H7 (cell line): ENCODE measurements at places on chromosomes 5 and 9. TPM values are rescaled to one million over a fixed set of nuclear protein-coding genes. Genes with fewer than 3 reads are reported as not detected.

- DNase-seq = no peak
These were observed 151.0 kb downstream of the MYO10 start for GRCh38 chr5:16784843-16785791.

DNA sequence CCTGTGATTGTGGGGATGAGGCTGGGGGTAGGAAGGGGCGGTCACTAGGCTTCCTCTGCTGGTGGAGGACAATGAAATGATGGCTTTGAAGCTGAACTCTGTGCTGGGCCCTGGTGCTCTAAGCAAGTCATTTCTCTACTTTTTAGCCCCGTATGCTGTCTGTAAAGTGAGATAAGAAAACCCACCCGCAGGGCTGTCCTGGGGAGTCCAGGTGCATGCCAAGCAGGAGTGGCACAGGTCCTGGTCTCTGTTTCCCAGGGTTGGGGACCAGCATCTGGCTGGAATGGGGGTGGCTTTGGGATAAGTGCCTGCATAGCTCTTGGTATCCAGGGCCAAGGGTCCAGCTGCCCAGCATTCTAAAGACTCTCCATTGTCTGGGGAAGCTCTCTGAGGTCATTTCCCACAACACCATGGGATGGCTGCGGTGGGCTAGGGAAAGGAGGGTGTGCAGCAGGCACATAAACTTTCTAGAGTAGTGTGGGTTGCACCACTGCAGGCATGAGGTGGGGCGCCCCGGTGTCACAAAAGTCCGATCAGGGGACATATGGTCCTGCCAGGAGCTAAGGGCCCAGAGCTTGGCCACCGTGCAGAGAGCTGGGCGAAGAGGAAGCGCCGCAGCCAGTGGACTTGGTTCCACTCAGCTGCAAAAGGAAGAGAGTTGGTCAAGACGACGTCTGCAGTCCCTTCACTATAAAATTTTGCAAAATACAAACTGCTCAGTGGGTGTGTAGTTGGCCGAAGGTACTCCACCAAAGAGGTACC, 25.6 kb upstream of the GTF3C5 start:
- DNase-seq = no peak

DNA sequence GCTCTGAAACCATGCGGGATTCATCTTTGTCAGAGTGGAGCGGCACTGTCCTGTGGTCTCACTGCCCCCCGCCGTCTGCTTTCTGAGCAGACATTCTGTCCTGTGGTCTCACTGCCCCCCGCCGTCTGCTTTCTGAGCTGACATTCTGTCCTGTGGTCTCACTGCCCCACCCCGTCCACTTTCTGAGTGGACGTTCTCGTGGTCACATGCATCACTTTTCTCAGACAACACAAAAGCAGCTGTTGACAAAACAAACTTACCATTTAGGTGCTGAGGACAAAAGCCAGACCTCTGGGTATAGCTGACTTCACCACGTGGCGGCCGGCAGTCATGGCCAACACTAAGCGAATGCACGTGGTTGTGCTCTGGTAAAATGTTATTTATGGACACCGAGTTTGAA, 2.8 kb downstream of the LRRC14B start:
- DNase-seq = no peak

DNA sequence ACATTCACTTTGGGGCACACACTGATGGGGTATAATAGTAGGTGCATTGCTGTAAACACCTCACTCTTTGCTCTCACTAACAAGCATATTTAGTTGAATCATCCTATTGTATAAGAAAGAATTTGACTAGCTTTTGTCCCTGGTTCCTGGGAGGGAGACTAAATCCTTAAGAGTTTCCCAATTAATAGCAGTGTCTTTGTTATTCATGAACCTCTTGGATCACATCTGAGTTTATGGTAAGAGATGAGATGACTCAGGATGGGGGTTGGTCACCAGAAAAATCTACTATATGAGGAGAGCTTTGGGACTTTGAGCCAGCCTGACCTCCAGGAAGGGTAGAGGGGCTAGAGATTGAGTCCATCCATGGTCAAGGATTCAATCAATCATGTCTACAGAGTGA, 56.8 kb downstream of the PUM3 start:
- no peak for DNase-seq

DNA sequence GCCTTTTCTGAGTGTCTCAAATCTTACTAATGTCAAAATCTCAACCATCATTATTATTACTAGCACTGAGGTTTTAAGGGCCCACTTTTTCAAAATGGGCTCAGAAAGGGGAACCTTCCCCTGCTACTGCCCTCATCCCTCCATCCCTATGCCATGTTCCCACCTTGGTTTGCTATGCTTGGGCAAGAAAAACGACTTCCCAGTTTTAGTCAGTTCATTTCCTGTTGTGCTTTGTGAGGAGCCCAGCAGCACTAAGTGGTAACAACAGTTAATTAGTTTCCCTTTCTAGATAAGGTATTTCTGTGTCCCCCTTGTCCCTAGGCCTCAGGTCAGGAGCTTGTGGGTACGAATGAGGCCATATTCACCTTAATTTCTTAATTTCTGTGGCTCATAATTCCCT, 595.2 kb downstream of the RAB3C start:
- no peak for DNase-seq

- DNase-seq = peak; percentile 63
These were observed 13.2 kb upstream of the LHX2 start for GRCh38 chr9:123998278-123998925.

DNA sequence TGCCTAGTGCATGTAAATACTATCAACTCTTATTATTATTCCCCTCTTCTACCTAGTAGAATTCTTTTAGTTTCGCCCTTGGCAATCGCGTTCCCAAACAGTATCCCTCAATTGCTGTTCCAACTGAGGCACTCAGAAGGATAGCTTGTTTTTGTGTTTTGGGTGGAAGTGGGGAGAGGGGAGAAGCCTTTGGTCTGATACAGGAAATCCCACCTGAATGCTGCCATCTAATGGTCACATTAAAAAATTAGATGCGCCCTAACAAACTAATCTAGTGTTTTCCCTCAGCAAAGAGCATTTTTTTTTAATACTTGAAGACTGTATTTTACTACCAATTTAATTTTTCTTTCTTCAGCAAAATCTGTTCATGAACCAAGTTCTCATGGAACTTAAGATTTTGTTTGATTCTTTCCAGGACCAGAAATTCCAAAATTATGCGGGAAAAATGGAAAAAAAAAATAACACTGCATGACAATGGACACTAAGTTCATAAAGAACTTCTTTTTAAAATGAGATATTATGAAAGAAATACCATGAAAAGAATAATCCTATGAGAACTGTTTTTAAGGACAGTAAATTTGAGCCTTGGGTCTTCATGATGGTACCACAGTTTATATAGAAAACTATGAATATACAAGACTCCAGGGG, 22.2 kb upstream of the GLDC start:
- DNase-seq = peak; percentile 74

GRCh38 chr9:74858751-74859414, 28.8 kb downstream of the TRPM6 start:
- DNase-seq = no peak

DNA sequence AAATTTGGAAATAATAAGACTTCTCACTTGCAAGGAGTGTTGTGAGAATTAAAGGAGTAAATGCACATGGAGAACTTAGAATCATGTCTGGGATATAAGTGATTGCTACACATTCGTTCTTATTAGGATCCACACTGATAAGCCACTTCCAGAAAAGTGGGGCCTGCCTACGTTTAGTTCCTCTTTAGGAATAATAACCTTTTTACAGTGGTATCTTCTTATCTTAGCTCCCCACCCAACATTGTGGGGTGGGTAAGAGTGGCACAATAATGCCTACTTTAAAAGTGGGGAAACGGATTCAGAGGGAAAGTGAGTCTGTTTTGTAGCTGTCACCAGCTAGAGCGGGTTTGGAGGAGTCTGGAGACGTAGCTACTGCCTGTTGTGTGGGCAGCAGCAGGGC, 16.0 kb downstream of the DOCK2 start:
- DNase-seq = no peak

DNA sequence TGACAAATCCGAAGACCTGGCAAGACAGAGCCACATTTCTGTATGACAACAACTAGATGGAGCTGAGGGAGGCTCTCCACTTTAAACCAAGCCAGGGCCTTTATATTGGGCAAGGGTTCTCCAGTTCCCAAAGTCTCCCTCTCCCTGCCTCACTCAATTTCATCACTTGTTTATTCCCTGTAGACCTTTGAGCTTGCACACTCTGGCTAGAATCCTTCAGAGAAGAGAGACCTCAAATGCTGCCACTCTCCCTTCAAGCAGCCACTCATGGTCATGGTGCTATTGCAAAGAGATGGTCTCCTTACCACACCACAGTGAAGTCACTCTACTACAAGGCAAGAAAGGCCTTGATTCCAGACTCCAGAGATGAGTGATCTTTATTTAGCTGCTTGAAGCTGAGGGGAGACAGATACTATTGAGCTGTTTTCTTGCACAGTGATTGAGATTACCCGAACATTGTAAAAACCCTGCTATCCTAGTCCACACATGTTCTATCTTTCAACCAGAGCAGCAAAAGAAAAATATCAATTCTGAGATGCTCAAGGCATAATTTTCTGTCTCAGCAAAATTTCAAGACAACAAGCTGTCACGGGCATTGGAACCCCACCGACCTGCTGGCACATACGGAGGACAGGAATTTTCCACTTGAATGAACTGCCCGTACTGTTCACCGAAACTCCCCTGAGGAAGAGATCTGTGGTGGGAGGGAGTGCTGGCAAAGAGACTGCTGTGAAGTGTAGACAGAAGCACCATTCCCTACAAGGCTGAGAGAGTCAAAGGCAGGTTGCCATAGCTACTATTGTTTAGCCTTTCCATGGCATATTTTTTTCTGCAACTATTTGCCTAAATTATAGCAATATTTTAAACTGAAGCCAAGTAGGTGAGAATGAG, 81.1 kb downstream of the CDO1 start:
- peak; percentile 4 for DNase-seq

DNA sequence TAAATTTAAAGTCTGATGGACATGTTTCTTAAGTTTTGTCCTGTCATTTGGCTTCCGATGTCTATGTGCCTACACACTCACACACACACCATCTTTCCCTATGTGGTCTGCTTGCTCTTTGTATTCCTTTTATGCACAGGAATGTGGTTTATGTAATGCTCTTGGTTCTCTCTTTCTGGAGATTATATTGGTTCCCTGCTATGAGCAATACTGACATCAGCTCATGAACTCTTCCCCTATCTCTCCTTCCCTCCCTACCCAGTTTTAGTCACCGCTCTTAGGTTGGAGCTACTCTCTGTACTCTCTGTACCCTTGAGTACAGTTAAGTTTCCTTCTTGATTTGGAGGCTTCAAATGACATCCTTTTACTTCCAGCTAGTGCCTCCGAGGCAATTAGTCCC, 77.9 kb upstream of the MVB12B start:
- DNase-seq = no peak

- no peak for DNase-seq
These were observed 9.5 kb downstream of the SIL1 start for GRCh38 chr5:139188558-139189270.

DNA sequence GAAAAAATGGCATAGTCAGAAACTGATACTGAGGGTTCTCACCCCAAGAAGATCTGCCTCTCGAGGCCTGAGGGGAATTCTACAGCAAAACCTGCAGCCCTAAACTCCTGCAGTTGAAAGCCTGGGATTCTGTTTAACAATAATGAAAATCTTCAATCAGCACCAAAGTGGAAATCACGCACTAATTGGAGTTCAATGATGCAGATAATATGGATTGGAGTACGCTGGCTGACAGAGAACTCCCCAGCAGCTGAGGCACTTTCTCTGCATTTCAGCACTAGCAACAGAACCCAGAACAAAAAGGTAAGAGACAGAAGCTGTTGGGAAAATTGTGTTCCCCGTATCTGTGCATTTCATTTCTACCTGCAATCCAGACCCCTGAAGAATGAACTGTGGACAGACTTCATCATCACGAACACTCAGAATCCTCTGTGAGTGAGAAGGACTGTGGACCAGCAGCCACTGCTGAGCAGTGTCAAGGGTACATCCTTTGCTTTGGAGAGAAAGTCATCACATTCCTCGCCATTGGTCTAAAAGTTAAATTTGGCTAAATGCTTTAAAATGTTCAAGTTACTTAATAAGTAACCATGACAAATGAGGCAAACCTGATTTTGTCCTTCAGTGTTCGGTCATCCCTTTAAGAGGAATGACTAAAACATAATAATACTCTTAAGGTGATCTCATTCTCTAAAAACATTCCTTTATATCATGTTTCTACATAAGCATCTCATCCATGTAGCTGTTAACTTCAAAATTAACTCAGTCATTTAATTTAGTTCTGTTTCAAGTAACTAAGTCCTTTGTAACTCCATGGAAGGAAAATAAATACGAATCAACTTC, 126.1 kb downstream of the GAS1 start:
- no peak for DNase-seq

DNA sequence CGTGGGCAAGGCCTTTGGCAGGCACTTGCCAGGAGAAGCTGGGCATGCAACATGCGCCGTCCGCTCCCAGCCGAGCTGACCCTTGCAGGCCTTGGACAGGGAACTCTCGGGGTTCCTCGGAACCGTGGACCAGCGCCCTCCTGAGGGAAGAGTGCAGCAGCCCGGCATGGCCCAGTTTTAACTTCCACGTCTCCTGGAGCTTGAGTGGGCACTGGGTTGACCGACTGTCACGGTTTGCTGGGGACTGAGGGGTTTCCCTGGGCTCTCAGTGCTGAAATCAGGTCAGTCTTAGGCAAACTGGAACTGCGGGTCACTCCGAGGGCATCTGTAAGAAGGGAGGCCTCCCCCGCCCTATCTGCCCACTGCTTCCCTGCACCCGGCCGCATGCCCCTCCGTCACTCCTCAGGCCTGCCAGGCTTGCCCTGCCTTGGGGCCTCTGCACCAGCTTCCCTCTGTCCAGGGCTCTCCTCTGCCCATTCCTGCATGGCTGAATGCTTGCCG, 87.0 kb upstream of the PHYKPL start:
- DNase-seq = peak; percentile 79

- no peak for DNase-seq
These were observed 182 bp downstream of the SCAMP1 start for GRCh38 chr5:78360674-78360923.

- no peak for DNase-seq
These were observed 428.7 kb downstream of the ISL1 start for GRCh38 chr5:51811883-51812471.

DNA sequence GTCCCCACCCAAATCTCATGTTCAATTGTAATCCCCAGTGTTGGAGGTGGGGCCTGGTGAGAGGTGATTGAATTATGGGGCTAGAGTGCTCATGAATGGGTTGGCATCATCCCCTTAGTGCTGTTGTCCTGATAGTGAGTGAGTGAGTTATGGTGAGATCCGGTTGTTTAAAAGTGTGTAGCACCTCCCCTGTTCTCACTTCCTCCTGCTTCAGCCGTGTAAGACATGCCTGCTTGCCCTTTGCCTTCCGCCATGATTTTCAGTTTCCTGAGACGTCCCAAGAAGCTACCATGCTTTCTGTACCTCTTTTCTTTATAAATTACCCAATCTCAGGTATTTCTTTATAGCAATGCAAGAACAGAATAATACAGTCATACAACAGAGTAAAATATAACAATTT, 742 bp upstream of the LECT2 start:
- no peak for DNase-seq

GRCh38 chr9:135037521-135038250, 49.8 kb upstream of the OLFM1 start:
- DNase-seq = no peak

Gene STK10
- total RNA-seq = 7.4 and 10.2 TPM in 2 replicates

Gene PFN3
- not detected in 2 replicates for total RNA-seq

Gene SLC28A3
- total RNA-seq = not detected in 2 replicates

Gene CTXN3
- not detected in 2 replicates for total RNA-seq

Gene TSSK1B
- total RNA-seq = not detected in 2 replicates

Gene FST
- 15.9 and 20.8 TPM in 2 replicates for total RNA-seq

Gene ORM2
- 1.2 and 2.2 TPM in 2 replicates for total RNA-seq

Gene ANKRD18A
- total RNA-seq = 0.35 and 1.2 TPM in 2 replicates

Gene IL9
- total RNA-seq = not detected in 2 replicates

Gene ALDH1A1
- total RNA-seq = 1.6 and 4.5 TPM in 2 replicates

Gene TAF11L5
- total RNA-seq = not detected in 2 replicates
